ENCODE measurements at places on chromosomes 6 and 20. TPM values are rescaled to one million over a fixed set of nuclear protein-coding genes. Genes with fewer than 3 reads are reported as not detected.
A peak's percentile ranks its signal among the peaks of the same experiment; 100 is the strongest.

DNA sequence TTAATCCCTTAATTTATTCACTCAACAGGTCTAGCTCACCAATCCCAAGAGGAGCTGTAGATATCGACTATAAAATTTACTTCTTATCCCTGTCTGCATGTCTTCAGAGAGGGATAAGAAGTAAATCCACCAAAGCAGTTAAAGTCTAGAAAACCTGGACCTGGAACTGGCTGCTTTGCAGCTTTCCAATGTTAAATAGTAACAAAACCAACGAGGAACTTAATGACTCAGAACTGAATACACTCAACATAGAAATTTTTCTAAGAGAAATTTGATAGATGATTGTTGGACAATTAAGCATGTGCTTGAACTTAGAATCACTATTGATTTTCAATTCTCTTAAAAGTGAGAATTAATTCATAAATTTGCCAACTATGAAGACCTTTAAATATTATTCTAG lies 11.5 kb upstream of the TMEM244 start:
- no peak for DNase-seq

- DNase-seq, result peak; percentile 50
These were observed 156.6 kb downstream of the UNC5CL start for GRCh38 chr6:40882323-40882997.

DNA sequence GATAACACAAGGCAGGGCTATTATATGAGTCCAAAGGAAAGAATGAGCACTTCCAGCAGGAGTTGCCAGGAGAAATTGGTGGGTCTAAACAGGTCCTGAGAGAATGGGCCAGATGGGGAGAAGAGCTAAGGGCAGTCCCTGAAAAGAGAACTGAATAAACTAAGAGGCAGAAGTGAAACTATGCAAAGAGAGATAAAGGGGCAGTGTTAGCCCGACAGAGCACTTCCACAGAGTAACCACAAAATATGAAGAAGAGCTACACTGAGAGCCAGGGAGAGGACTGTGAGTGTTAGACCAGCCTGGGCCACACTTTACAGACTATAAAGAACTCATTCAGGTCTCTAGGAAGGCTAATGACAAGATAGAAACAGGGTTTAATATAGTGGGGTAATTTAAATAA lies 43.8 kb downstream of the RALGAPA2 start:
- no peak for DNase-seq

DNA sequence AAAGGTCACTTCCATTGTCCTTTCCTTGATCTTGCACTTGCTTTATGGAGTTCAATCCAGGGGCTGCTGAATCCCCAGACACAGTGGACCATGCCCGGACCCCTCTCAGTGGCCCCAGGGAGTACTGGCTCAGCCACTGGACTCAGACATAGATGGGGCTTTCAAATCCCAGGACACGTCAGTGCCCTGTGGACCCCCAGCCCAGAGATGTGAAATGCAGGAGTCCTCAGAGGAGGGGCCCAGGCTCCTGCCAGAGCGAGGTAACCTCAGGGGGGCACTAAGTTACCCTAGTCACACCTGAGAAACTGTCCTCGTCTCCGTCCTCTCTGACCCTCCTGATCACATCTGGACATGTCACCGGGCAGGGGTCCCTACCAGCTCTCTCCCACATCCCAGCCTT lies 18.7 kb upstream of the APMAP start:
- DNase-seq, result no peak

- peak; percentile 52 for DNase-seq
These were observed 30.2 kb upstream of the IL17A start for GRCh38 chr6:52155791-52156576.

DNA sequence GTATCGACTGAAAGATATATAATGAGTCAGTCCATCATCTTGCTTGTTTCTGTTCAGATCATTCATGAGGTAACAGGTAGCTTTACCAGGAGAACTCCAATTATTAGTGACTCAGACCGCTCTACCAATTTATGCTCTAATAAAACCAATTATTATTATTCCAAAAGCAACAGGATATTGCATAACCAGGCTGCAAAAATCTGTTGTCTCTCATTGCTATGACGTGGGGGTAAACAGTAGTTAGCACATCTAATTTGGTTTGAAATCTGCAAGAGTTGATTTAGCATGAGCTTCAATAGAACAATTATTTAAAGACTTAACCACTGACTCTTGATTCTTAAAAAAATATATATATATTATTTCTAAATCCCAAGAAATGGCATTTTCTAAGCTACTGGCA lies 90.9 kb upstream of the MAP7 start:
- no peak for DNase-seq

DNA sequence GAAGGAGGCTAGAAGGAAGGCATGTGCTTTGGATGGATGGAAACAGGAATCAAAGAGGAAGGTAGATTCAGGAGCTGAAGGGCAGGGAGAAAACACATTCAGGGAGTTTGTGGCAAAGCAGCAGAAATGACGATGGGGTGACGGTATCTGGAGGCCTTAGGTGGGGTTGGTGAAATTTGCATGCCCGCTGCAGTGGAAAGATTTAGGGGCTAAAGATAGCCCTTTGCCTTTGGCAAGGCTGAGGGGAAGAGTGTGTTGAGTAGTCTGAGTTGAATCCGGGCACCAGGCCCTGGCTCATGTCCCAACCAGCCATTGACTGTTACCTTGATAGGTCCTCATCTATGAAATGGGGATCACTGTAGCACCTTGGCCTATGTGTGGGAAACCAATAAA lies 1.3 kb downstream of the GZF1 start:
- no peak for DNase-seq

DNA sequence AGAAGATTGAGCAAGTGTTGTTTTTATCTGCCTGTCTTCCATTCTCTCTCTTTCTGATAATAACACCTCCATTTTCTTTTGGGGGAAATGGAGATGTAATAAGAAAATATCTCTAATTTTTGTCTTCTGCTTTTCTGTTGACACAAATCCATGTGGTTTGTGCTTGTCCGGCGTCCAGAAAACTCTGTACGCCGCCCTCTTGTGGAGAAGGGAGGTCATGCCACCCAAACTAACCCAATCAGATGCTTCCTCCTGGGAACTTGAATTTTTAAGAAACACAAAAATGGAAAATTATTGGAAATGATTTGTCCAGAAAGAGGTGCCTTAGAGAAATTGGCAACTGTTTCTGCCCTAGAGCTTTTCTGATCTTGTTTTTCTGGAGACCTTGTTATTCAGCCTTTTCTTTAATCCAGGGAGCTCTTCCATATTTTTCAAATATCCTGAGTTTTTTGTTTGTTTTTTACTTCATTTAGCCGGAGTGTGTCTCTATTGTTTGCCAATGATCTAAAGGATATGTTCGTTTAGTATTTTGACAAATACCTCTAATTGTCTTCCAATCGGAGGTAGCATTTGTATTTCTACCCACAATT lies 17.8 kb upstream of the FNDC1 start:
- peak; percentile 67 for DNase-seq

DEK gene
- total RNA-seq, result 108 TPM

CALHM6 gene
- 1.4 TPM for total RNA-seq

HAO1 gene
- not detected for total RNA-seq

Measured in Calu3 (cell line).